Peyer's patch (tissue), 4 donors: ENCODE measurements at places on chromosomes 3 and 15.

- no peak for DNase-seq
Observed at GRCh38 chr15:39979606-39980005, 45.7 kb downstream of the EIF2AK4 start.

GRCh38 chr15:99507016-99507503, 58.7 kb upstream of the MEF2A start:
- DNase-seq = no peak

DNA sequence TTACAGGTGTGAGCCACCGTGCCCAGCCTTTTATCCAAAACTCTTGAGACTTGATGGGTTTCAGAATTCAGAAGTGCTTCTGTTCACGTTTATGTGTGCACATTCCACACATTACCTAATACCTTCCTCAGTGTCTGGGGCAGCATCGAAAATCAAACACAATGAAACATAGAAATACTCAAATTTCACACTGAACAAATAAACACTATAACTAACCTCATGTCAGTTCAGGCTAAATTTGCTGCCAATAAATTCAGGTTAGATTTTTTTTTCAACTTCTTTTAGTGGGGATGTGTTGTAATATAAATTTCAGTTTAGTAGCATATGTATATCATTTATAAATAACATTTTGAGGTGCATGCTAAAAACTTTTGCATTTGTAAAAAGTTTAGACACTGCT, 2.8 kb downstream of the EIF2AK4 start:
- no peak for DNase-seq

DNA sequence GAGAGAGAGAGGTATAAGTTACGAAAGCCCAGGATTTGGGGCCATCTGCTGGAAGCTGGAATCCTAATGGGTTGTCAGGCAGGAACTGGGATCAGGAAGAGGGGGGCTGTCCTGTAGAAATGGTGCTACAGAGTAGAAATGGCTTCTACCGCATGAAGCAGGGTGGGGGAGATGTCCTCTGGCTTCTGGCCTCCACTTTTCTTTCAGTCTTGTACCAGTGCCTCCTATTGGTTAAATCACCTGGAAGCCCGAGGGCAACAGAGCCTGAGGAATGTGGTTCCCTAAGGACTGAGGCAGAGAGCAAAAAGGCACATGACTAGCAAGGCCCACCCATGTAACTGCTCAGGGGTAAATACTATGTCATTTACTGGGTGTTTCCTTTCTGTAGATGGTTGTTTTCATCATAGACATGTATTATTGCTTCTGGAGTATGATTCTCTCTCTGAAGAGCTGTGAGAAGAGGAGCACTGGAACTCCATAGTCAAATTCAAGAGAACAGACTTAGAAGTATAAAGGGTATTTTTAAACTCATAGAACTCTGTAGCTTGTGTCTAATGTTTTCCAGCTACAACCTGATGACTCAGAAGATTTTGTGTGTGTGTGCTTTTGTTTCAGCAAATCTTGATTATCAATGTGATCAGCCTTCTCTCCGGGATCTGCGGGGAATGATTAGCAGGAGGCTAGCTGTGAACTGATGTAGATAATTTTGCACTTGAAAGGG, 20.2 kb upstream of the MITF start:
- DNase-seq = no peak

GRCh38 chr3:175094344-175094743, 235.2 kb downstream of the NAALADL2 start:
- no peak for DNase-seq

- DNase-seq = no peak
Observed at GRCh38 chr3:39344746-39345344, 15.3 kb downstream of the CCR8 start.

DNA sequence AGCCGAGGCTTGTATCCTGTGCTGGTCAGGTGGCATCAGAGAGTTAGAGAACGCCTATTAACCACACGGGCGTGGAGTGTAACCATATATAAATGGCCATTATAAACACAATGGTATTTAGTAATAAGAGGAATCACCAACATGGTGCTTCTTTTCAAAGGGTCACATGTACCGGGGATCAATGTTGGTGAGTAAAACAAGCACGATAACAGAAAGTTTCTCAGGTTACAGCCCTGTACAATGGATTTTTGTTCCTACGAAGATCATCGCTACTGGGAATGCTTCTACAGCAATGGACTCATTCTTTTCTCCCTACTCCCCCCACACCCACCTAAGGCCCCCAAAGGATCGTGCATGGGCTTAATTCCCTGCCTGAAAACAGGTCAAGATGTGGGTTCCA, 42.5 kb downstream of the MEIS2 start:
- DNase-seq = no peak

DNA sequence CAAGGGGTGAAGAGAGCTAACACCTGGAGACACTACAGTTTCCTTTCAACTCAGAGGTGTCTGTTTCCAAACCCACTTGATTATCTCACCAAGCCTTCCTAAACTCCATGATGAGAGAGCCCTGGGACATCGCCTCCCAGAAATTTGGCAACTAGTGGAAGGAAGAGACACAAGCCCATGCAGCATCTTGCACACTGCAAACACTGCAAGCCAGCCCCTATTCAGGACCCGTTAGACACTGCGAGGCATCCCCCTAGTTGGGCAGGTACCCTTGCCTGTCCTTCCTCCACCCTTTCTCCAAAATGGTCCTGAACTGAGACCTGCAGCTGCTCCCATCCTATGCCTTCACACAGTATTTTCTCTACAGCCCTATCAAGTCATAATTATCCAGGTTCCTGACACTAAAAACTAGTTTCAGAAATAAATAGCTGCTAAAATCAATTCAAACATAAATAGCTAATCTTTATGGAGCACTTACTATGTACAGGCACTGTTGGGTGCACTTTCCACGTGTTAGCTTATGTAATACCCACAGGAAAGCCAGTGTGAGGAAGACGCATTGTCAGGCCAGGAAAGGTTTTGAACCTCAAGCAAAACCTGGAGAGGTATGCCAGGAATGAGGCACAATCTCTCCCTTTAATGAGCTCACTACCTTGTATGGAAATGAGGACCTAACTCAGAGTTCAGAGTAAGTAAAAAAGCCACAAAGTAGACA, 2.8 kb downstream of the MAGI1 start:
- DNase-seq = no peak

DNA sequence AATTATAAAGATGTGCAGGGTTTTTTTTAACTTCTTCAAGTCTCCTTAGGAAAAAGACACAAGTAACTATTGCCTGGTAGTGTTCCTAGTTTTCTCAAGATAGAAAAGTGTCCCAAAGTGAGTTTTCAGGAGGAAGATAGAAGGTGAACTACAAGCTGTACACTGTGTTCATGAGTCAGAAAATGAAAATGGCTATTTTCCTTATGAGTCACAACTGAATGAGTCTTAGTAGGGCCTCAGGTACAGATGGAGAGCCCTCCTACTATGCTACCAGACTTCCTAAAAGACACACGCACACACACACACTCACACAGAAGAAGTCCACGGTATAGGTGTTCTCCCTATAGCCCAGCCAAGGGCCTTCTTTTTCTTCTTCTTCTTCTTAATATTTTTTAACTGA, 3.1 kb downstream of the MYO1E start:
- DNase-seq = no peak

DNA sequence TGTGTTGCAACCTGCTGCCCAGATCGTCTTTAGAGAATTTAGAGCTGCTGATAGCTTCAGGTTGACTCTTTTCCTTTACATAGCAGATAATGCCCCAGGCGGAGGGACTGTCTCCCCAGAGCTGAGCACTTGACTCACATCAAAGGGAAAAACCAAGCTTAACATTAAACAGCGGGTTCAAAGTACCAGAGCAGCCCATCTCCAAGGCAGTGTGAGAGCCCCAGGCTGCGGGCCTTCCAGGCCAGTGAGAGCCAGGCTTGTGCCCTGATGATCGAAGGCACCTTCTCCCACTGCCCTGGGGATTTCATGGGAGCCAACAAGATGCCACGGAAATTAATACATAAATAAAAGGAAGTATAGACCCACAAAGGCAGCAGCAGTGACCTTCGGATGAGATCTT, 275.6 kb downstream of the XXYLT1 start:
- DNase-seq = no peak

DNA sequence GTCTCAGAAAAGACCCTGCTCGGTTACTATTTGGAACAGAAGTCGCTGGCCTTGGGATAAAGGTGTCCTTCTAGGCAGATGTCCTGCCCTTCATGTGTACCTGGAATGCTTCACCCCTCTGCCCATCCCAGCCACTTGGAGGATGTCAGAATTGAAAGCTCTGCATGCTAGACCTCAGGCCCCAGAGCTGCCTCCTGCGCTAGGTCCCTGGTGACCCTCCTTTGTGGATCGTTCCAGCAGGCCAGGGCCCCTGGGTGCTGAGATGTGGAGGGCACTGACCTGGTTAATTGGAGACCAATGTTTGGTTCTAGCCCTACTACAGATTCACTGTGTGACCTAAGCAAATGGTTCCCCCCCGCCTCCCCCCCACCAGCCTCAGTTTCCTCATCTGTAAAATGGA, 2.7 kb upstream of the CTSH start:
- DNase-seq = no peak

- no peak for DNase-seq
Observed at GRCh38 chr3:156763386-156763785, 62.8 kb upstream of the LEKR1 start.

- DNase-seq = no peak
Observed at GRCh38 chr15:71384501-71384900, 269.2 kb downstream of the THSD4 start.
